ENCODE measurements at places on chromosomes 16 and 17. TPM values are rescaled to one million over a fixed set of nuclear protein-coding genes. Genes with fewer than 3 reads are reported as not detected.
A peak's percentile ranks its signal among the peaks of the same experiment; 100 is the strongest.

Gene GDPD1
- 54.2 TPM for total RNA-seq

Gene TRPV2
- 2.4 TPM for total RNA-seq

Gene SMIM36
- total RNA-seq: not detected

DNA sequence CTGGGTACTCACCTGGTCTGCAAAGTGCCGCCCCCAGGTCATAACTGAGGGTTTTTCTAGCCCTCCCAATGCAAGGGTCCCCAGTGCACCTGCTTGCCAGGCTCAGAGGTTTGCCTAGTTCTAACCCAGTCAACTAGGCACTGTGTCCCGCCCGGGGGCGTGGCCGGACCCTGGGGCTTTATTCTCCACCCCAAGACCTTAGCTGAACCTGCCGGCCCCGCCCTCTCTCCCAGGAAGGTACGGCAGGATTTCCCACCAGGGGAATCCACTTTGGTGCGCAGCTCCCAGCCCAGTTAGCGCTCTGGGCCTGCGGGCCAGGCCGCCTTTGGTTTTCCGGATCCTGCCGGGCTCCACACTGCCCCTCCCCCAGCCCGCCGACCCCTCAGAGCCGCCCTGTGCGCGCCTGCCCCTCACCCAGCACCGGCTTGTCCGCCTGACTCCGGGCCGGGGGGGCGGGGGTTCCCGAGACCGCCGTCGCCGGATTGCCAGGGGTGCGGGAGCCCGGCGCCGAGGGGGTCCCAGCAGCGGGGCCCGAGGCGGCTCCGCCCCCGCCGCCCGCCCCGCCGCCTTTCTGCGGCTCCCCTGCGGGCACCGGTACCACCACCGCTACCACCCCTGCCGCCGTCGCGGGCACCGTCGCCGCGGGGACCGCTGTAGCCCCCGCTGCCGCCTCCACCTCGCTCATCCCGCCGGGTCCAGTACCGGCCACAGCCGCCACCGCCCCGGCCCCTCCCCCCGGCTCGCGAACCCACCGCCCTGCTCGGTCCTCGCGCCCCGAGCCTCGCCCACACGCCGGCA, 424 bp downstream of the YBX2 start:
- no peak for DNase-seq

Gene ZDHHC1
- 1.2 TPM for total RNA-seq

- peak; percentile 96 for DNase-seq
Observed at GRCh38 chr16:75265911-75266701, 14.7 kb upstream of the BCAR1 start.

Gene SULT1A2
- 0.41 TPM for total RNA-seq

- peak; percentile 74 for DNase-seq
Observed at GRCh38 chr16:825341-826061, 25.0 kb upstream of the GNG13 start.
